ENCODE measurements at places on chromosomes 3 and 15. TPM values are rescaled to one million over a fixed set of nuclear protein-coding genes. Genes with fewer than 3 reads are reported as not detected.

AGBL1 gene
- not detected for total RNA-seq

NR1I2 gene
- total RNA-seq = 0.13 TPM

DYNC1LI1 gene
- total RNA-seq = 39.2 TPM

GP5 gene
- total RNA-seq = under 0.01 TPM

SLMAP gene
- total RNA-seq = 61.4 TPM

ALG1L2 gene
- 0.91 TPM for total RNA-seq

DPPA4 gene
- total RNA-seq = not detected

NPAP1 gene
- 0.11 TPM for total RNA-seq

CD80 gene
- 0.32 TPM for total RNA-seq

TUSC7 gene
- total RNA-seq = not detected

ZNF662 gene
- 5.2 TPM for total RNA-seq

GOLGA6L24 gene
- total RNA-seq = not detected

FNDC3B gene
- total RNA-seq = 212 TPM

MYZAP gene
- total RNA-seq = 0.65 TPM

FAM174B gene
- 9.9 TPM for total RNA-seq

POC1A gene
- total RNA-seq = 5.7 TPM

SEMA5B gene
- total RNA-seq = 0.13 TPM

CAND2 gene
- total RNA-seq = 6.9 TPM

SCN11A gene
- 0.11 TPM for total RNA-seq

ZBTB47 gene
- total RNA-seq = 33.2 TPM

SCAMP5 gene
- total RNA-seq = 6.3 TPM

ATP13A3 gene
- 228 TPM for total RNA-seq

TARS3 gene
- 12.4 TPM for total RNA-seq

PLOD2 gene
- 345 TPM for total RNA-seq

C3orf49 gene
- total RNA-seq = not detected

NTRK3 gene
- total RNA-seq = 0.13 TPM

GALNT15 gene
- total RNA-seq = 26.9 TPM

SAMD7 gene
- not detected for total RNA-seq

ARHGAP31 gene
- total RNA-seq = 35.8 TPM

SSUH2 gene
- not detected for total RNA-seq

ZNF502 gene
- total RNA-seq = 8.2 TPM

DNAJC19 gene
- total RNA-seq = 25.7 TPM

IGSF10 gene
- total RNA-seq = 7.2 TPM

MASP1 gene
- 15.1 TPM for total RNA-seq

SCAANT1 gene
- not detected for total RNA-seq

LRRIQ4 gene
- under 0.01 TPM for total RNA-seq

UQCC5 gene
- 2.5 TPM for total RNA-seq

MESP1 gene
- total RNA-seq = 0.26 TPM

EEF1AKMT4 gene
- total RNA-seq = 2.4 TPM

SPINK8 gene
- total RNA-seq = not detected
